ENCODE measurements at places on chromosomes 1 and 21.

GRCh38 chr1:1373815-1374588, 1.0 kb downstream of the AURKAIP1 start:
- no peak for DNase-seq

DNA sequence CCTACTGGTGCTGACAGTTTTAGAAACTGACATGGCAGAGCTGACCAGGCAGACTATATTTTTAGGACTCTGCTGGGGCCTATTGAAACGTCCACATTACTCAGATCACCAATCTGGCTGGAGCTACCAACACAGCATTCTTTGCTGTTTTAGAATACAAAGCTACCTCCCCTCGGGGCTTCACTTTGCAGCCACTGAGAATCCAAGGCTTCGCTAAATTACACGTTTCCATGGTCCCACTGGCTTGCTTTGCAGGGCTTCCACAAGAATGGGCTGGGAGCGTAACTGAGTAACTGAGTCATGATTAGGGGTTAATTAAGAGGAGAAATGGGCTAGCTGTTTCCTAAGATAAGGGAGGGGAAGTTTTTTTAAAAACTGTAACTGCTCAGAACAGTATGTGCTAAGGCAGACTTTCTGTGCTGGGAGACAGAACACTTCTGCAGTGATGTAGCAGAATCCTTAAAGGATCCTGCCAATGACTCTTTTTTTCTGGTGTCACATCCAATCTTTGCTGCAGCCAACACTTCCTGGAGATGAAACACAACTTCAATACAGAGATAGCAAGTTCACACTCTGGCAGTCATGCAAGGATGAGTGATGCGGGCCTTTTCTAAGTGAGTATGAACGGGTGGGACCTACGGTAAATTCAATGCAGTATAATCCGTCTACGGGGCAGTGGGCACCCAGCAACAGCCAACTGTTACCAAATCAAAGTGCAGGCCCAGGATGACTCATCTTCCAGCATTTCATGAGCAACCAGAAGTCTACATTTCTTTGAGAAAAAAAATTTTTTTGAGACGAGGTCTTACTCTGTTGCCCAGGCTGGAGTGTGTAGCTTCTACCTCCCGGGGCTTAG, 21.5 kb downstream of the NDUFS5 start:
- DNase-seq, result peak; percentile 96

DNA sequence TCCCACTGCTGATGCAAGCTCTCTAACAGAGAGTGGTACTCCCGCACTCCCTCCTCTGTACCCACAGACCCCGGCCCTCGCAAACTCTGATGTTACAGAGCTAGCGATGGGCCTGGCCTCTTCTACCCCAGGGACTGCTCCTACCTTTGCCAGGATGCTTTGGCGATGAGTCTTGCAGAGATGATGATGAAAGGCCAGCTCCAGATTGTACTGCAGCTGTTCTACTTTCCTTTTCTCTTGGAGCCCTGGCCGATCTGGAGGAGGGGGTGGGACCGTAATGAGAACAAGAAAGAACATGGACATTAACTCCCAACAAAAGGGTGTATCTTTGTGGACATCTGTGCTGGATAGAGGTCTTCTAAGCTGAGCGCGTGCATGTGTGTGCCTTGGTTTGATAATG, 6.0 kb upstream of the LINGO4 start:
- no peak for DNase-seq

DNA sequence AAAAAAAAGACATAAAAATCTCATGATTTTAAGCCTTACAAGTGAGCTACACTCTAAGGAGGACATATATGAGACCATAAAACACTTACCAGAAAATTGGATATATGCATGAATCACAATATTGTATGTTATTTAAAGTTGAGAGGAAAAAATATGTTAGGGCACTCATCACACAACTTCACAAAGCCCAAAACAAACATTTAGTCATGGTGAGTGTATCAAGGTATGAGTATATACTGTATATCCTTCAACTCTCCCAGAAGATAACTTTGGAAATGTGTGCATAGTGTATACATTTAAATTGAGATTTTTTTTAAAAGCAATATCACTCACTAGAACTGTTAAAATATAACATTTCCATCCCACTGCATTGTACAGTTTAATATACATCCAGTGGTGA, 259.3 kb downstream of the SRGAP2C start:
- no peak for DNase-seq

DNA sequence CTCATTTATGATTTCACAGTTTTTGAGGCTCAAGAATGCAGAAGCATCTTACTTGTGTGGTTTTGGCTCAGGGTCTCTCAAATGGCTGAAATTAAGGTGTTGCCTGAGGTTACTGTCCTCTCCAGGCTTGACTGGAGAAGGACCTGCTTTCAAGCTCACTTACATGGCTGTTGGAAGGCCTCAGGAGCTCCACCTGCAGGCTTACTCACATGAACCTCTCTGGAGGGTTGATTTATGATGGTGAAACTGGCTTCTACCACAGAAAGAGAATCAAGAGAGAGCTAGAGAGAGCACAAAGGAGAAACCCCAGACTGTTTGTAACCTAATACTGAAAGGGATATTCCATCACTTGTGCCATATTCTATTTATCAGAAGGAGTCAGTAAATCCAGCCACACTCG, 6.2 kb upstream of the KCNK2 start:
- peak; percentile 45 for DNase-seq
